ENCODE measurements at places on chromosomes 3 and 15.

DNA sequence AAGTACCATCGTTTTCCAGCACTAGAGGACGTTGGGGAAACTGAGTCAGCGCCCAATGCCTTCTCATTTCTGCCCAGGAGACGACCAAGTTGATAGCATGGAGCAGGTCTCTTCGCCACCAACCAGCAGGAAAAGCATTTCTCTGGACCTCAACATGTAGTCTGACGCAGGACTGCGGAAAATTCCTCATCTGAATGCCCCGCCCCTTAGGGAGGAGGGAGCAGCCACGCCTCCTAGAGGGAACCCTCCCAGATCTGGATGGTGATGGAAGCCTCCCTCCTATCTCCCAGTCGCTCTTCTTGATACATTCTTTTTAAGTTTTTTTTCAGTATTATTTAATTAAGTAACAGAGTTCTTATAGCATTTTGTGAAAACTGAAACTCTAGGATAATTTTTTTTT lies 17.4 kb upstream of the MINDY4B start:
- no peak for DNase-seq

GRCh38 chr15:72200395-72201237 lies 3.0 kb upstream of the GRAMD2A start:
- no peak for DNase-seq

DNA sequence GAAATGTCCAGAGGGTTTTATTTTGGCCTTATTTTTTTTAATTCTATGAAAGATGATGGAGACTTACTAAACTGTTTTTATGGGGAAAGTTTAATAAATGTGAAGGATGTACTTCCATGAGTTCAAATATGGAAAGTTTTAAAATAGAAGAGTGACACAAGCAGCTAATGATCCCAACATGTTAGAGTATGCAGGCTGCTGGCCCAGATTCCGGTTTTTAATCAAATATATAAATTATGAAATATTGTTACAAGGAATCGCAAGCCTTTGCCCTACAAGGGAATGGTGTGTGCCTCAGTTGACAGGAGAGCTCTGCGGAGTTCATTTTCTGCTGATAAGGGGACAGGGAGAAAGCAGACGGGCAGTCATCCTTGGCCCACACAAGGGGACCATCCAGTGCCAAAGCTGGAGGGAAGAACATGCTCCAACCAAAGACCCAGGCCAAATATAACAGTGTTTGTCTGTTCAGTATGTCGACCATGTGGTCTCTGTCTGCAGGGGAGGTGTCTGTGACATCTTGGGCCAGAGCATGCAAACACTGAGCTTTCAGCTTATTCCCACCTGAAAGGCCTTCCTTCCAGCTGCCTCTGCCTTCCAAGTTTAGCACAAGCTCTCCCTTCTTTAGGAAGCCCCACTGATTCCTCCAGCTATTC lies 69.8 kb downstream of the SSUH2 start:
- DNase-seq: no peak

GRCh38 chr15:72958634-72959033 lies 93.6 kb upstream of the NEO1 start:
- DNase-seq: no peak

GRCh38 chr3:141256820-141257219 lies 25.2 kb downstream of the PXYLP1 start:
- DNase-seq: no peak

DNA sequence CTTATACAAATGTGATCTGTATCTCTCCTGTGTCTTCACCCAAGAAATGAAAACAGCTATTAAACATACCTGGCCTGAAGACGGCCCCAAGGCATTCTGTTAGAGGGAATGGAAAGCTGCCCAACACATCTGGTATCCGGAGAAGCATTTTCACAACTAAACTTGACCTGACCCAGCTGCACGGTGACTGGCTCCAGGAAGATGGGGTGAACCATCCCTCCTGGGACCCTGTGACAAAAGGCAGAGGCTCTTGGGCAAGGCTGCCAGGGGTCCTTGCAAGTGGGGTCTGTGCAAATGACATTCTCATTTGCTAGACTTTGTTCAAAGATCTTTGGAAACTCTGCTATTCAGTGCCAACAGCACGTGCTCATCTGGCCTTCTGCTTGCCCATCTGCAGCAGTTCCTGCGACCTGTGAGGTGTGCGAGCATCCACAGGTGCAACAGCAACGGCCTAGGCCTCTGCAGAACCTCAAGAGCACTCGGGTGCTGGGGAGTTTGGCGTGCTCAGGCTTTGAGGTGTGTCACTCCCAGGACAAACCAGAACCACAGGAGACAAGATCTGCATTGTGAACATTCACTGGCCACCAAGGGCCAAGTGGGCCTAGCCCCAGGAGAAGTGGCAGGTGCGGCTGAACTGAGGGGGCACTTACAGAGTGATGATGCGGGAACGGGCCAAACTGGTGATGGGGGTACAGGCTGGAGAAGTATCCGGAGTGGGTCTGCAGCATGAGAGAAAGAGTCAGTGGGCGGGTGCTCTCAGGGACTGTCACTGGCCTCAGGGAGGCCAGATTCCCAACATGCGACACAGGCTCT lies 71.8 kb downstream of the SENP2 start:
- DNase-seq: no peak

DNA sequence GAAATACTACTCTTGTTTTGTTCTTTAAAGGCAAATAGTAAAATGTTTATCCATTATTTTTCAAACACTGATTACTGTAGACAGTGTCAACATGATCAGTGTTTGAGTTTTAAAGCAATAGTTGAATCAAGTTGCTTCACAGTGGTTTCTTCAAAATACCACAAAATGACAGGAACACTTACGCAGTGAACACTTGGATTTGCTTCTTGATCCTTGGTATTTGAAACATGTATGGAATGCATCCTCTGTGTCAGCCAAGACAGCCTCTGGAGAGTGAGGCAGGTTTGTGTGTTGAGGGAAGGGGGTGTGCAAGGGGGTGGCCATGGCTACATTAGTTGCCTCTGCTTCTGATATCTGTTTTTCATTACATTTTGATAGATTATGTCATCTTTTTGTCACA lies 413.0 kb downstream of the RBMS3 start:
- no peak for DNase-seq

- DNase-seq: no peak
These were observed 31.9 kb downstream of the ROBO2 start for GRCh38 chr3:77071809-77072208.

DNA sequence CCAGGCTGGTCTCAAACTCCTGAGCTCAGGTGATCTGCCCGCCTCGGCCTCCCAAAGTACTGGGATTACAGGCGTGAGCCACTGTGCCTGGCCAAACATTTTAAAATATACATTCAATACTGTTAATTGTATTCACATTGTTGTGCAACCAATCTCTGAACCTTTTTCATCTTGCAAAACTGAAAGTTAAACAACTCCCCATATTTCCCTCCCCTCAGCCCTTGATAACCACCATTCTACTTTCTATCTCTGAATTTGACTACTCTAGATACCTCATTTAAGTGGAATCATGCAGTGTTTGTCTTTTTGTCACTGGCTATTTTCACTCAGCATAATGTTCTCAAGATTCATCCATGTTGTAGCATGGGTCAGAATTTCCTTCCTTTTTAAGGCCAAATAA lies 30.0 kb downstream of the HMCES start:
- DNase-seq: no peak

DNA sequence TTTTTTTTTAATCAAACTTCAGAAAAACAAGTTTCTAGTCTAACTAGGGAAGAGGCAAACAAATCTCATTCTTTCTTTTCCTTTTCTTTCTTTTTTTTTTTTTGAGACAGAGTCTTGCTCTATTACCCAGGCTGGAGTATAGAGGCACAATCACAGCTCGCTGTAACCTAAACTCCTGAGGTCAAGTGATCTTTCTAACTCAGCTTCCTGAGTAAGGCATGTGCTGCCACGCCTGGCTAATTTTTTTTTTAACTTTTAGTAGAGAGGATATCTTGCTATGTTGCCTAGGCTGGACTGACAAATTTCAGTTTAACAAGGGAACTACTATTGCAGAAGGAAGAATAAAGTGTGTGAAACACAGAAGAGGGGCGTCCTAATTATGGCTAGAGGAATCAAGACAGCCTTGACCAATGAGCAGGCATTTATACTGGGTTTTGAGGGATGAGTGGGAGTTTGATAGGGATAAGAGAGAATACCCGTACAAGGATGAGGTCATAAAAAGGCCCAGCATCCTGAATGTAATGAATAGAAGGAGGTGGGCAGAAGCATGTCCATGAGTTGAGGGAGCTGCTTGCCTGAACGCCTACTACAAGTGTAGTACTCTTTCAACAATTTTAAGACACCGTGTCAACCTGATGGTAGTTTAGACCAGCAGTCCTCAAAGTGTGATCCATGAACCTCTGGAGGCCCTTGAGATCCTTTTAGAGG lies 6.7 kb upstream of the ZFAND6 start:
- no peak for DNase-seq

GRCh38 chr3:14899993-14900618 lies 47.3 kb upstream of the NR2C2 start:
- no peak for DNase-seq

DNA sequence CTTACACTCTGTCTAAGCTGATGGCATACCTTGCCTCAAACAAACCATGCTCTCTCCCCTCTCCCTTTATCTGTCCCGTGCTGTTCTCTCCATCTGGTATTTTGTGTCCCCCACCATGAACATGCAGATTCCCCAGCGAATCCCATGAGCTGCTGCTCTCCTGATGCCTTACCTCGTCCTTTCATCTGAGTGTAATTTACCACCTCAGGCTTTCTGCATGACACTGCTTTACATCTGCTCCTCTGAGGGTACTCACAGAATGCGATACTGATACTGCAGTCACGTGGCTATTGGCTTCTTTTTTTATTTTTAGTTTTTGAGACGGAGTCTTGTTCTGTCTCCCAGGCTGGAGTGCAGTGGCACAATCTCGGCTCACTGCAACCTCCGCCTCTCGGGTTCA lies 341.7 kb downstream of the PTPRG start:
- DNase-seq: no peak
